ENCODE measurements at places on chromosomes 1 and 21.

- DNase-seq: peak; percentile 66
Measured at GRCh38 chr1:59699227-59699847, 115.4 kb upstream of the HOOK1 start.

- DNase-seq: no peak
Measured at GRCh38 chr1:225933072-225933471, 7.9 kb downstream of the LEFTY2 start.

GRCh38 chr1:240474133-240474614, 137.8 kb downstream of the GREM2 start:
- DNase-seq: no peak

DNA sequence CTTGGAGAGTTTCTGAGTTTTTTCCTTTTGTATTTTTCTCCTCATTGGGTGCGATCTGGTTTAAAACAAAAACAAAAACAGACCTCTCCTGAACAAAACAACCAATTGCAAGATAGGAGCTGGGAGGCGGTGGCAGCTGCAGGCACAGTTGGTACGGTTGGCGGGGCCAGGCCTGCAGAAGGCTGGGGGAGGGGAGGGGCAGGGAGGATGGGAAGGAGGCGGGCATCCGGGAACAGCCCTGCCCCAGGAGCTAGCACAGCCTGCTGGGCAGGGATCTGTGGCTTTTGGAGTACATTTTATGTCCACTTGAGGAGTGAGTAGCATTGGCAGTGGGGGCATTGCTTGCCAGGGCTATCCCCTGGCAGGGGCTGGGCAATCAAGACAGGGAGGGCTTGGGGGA, 5.2 kb downstream of the CAPN9 start:
- DNase-seq: no peak

GRCh38 chr21:27464648-27465047, 497.8 kb upstream of the ADAMTS5 start:
- no peak for DNase-seq

DNA sequence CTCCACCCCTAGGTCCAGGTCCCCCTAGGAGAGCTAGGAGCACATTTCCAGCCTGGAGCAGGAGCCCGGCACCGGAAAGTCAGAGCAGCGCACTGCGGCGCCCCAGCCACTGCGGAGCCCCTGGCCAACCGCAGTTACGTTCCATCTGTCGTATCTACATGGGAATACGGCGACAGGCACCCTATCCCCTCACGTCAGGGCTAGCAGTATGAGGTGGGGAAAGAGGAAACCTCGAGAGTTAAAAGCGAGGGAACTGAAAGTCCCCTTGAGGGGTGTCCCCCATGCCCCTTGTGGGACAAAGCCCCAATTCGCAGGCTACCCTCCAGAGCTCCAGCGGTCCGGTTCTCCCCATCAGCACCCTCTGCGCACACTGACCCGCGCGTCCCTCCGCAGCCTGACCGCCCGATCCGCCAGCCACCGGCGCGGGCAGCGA, 995 bp downstream of the COLGALT2 start:
- DNase-seq: no peak

- DNase-seq: no peak
Measured at GRCh38 chr21:17775431-17776126, 43.6 kb downstream of the C21orf91 start.

- no peak for DNase-seq
Measured at GRCh38 chr1:17920881-17921640, 165.9 kb downstream of the ACTL8 start.

DNA sequence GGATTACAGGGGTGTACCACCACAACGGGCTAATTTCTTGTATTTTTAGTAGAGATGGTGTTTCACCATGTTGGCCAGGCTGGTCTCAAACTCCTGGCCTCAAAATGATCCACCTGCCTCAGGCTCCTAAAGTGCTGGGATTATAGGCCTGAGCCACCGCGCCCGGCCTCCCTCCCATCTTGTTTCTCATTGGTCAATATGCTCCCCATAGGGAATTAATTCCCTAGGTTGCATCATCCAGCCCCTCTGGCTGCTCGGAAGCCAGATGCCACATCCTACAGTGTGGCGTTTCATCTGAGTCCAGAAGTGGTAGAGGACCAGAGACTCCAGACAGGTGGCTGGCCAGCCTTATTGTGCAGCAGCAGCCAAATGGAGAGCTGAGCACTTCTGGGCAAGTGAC, 11.5 kb upstream of the VASH2 start:
- DNase-seq: no peak

DNA sequence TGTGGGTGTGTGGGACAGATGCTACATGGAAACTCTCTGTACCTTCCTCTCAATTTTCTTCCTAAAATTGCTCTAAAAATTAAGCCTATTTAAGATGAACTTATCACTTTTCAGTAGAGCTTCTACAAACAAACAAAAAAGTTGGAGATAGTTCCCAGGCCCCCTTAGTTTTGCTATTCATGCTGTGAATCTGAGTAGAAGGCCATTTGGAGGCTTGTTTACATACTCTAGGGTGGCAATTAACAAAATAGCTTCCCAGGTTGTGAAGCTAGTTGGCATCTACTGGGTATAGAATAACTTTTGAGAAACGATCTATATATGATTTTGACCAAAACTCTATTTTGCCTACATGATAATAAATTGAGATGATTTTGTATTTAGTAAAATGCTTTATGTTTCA, 541.4 kb upstream of the B3GALT2 start:
- no peak for DNase-seq

DNA sequence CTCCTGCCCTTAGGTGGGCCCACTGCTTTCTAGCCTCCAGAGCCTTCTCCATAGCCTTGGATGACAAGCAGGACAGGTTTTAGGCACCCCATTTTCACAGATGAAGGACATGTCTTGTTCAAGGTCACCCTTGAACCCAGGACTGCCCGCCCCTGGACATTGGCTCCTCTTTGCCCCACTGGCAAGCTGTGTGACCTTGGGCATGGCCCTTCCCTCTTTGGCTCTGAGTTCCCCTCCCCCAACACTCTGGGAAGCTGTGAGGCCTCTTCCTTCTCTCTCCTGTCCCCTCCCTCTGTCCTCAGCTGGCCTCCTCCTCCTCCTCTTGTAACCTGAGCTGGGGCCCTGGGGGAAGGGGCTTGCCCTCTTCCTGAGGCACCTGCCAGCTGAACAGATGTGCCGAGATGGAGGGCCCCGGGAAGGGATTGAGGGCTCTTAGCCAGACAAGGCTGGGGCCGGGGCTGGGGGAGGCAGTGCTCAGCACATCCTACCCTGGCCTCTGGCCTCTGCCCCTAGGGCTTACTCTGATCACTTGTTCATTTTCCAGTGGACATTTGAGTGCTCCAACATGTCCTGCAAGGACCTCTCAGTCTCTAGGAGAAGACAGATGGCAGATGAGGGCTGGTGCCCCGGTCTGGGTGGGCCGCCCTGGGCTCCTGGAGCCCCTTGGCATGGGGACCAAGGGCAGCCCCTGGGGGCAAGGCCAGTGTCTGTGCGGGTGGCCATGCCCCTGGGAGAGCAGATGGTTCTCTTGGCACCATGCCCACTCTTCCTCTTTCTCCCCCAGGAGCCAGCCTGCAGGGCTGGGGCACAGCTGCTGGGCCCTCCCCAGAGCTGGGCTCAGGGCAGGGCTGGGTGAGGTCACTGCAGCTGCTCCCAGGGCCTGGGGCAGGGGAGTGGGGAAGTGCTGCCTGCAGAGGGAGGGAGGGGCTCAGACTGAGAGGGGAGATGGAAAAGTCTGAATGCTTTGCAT, 10.7 kb downstream of the FOXO6 start:
- DNase-seq: peak; percentile 35

GRCh38 chr1:43779266-43779665, 71.9 kb downstream of the ST3GAL3 start:
- DNase-seq: no peak

All from skin of body (tissue), 3 donors.